Neural progenitor cell (in vitro differentiated cells): ENCODE measurements at places on chromosomes 11 and 22. TPM values are rescaled to one million over a fixed set of nuclear protein-coding genes. Genes with fewer than 3 reads are reported as not detected.

UCP3 gene
- total RNA-seq: 1.5 TPM in 1 of 2 replicates, not detected in the other

OR8K5 gene
- not detected in 2 replicates for total RNA-seq

SPDYC gene
- total RNA-seq: not detected in 2 replicates

MIOX gene
- total RNA-seq: not detected in 2 replicates

APOL3 gene
- not detected in 2 replicates for total RNA-seq

NPAS4 gene
- total RNA-seq: 0.65 TPM in 1 of 2 replicates, not detected in the other

KLHL35 gene
- total RNA-seq: 1.2 and 1.5 TPM in 2 replicates

CALCA gene
- not detected in 2 replicates for total RNA-seq

OMP gene
- not detected in 2 replicates for total RNA-seq

GLB1L3 gene
- 0.09 TPM in 1 of 2 replicates, not detected in the other for total RNA-seq

GLYAT gene
- not detected in 2 replicates for total RNA-seq

KDM4D gene
- total RNA-seq: 4.8 and 6.8 TPM in 2 replicates

BET1L gene
- total RNA-seq: 13.1 and 16.8 TPM in 2 replicates

C11orf87 gene
- not detected in 2 replicates for total RNA-seq

STK33 gene
- 40.7 and 56.5 TPM in 2 replicates for total RNA-seq

MAPK11 gene
- 0.37 TPM in 1 of 2 replicates, not detected in the other for total RNA-seq

DNAJB7 gene
- not detected in 2 replicates for total RNA-seq

GRCh38 chr11:92026664-92027063 is 198.0 kb upstream of the FAT3 start:
- no peak for DNase-seq

DNA sequence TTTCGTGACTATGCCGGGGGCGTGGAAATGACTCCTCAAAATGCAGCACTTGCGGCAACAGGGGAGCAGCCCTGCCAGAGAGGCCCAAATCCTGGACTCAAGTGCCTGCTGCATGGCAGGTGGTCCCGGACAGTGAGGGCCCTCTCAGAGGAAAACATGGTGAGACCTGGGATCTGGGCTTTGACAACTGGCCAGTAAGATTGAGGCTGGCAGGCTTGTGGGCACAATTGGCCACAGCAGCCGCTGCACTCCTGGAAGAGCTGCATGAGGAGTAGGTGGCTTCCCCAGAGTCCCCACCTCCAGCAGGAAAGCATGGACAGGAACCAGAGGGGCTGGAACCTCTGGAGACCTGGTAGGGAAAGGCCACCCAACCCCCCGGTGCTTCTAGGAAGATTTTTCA is 13.4 kb downstream of the LINC01488 start:
- DNase-seq: no peak

DNA sequence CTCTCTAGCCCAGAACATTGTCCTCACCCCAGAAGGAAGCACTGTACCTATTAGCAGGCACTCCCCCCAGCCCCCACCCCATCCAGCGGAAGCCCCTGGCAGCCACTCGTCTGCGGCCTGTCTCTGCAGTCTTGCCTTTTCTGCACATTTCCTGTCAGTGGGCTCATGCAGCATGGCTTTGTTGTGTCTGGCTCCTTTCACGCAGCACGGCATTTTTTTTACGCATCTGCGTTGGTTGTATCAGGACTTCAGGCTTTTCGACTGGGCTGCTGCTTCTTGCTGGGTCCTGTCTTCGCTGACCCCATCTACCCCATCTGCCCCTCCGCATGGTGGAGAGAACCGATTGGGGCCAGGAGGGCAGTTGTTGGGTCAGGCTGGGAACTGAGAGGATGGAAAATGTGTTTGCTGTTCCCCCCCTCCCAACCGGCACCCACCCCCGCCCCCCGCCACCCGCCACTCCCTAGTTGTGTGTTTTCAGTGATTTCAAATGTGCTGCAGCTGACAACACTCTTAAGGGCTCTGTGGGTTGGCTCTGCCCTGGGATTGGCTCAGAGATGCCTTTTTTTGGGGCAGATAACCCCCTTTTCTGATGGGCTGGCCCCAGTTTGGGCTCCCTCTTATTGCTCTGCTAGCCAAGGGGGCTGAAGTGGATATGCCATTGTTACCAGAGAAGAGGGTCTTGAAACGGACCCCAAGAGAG is 110.0 kb downstream of the KIAA1671 start:
- DNase-seq: no peak

GRCh38 chr11:35746356-35747153 is 84.0 kb downstream of the TRIM44 start:
- DNase-seq: no peak

GRCh38 chr11:115884800-115885534 is 380.8 kb upstream of the CADM1 start:
- DNase-seq: no peak

DNA sequence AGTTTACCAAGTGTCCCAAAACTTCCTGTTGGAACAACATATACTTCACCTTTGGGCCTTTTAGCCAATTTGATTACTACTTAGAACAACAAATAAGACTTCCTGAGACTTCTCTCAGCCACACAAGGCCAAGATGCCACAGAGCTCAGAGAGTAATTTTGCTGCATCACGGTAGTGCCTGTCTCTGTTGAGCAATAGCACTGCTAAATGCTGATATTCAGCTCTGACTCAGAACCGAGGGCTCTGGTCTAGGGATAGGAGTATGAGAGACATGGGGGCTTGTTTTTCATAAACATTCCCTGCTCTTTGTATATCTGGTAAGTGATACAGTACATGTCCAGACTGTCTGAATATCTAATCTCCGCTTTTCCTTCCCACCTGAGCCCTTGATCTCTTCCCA is 260.4 kb upstream of the ARHGAP20 start:
- no peak for DNase-seq

DNA sequence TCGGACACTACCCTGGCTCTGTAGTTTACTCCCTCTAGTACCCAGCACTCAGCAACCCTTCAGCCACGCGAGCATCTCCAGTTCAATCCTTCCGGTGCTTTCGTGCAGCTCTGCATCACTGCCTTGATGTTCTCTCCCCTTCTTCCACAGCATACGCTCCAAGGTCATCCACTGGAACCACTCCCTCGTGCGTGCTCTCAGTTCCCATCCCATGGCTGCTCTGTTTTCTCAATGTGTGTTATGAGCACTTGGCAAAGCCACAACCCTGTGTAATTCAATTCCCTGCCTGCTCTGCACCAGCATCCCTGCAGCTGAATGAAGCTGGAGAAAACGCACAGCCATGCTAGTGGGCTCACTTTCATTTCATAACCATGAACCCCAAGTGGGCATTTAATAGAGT is 38.5 kb upstream of the NFRKB start:
- no peak for DNase-seq

DNA sequence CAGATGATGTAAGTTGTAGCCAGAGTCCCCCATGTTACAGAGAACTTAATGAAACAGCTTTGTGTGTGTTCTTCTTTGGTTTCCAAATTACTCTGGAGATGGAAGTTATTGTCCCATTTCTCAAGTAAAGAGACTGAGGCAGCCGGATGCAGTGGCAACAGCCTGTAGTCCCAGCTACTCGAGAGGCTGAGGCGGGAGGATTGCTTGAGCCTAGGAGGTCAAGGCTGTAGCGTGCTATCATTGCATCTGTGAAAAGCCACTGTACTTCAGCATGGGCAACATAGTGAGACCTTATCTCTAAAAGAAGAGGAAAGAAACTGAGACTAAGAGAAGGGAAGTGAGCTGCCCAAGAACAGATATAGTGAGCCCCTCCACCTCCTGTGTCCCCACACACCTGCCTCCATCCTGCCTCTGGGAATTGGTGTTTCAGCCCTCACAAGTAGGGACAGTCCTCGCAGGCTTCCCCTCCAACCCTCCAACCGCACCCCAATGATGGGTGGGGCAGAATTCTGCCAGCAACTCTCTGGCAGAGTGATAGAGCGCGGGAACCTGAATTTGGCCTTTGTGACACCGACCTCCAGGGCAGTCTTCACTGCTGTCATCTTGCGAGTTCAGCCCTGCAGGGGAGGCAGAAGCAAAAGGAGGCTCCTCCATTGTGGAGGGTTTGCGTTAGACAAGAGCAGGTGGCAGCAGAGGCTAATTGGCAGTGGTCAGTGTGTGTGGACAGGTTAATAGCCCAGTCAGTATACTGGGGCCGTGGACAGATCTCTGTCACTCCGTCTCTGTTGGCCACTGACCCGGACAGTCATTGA is 1.6 kb downstream of the PDXP start:
- no peak for DNase-seq

- DNase-seq: peak; percentile 57
These were observed 14.7 kb downstream of the IGLL1 start for GRCh38 chr22:23565305-23565914.

- no peak for DNase-seq
These were observed 37.0 kb downstream of the MMP7 start for GRCh38 chr11:102493524-102493923.

DNA sequence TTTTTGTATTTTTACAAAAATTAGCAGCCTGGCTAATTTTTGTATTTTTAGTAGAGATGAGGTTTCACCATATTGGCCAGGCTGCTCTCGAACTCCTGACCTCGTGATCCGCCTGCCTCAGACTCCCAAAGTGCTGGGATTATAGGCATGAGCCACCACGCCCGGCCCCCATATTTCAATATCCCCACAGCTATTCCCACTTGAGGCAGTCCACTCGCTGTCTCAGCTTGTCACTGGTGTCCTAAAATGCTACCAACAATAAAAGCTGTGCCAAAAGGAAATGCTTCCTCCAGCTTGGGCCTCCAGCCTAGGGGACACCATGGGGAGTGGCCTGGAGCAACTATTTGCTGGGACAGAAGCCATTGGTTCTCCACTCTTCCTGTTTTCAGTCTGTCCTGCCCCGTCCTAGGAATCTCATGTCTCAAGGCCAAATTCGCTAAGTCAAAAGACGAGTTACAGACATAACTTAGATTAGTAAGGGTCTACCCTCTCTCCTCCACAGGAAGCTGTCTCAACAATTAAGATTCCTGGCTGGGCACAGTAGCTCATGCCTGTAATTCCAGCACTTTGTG is 7.3 kb upstream of the SPINDOC start:
- no peak for DNase-seq

GRCh38 chr22:44192098-44192815 is 11.5 kb downstream of the PARVG start:
- DNase-seq: peak; percentile 50

- DNase-seq: no peak
These were observed 132.4 kb upstream of the ANO3 start for GRCh38 chr11:26199331-26200095.

- peak; percentile 48 for DNase-seq
These were observed 33.0 kb downstream of the CHID1 start for GRCh38 chr11:877565-877964.

DNA sequence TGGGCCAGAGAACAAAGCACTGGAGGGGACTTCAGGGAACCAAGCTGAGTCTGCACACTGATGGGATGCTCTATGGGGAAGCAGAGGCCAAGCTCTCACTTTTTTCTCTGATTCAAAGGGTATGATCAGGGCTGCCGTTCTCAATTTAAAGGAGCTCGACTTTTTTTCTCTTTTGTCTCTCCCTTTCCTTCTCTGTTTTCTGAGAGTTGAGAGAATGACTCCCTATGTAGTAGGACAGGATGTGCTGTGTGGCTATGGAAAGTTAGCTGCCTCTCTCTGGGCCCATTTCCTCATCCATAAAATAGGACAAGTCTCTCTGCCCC is 7.9 kb downstream of the ADORA2A start:
- no peak for DNase-seq

- DNase-seq: no peak
These were observed 86.8 kb upstream of the CHORDC1 start for GRCh38 chr11:90309693-90310092.

DNA sequence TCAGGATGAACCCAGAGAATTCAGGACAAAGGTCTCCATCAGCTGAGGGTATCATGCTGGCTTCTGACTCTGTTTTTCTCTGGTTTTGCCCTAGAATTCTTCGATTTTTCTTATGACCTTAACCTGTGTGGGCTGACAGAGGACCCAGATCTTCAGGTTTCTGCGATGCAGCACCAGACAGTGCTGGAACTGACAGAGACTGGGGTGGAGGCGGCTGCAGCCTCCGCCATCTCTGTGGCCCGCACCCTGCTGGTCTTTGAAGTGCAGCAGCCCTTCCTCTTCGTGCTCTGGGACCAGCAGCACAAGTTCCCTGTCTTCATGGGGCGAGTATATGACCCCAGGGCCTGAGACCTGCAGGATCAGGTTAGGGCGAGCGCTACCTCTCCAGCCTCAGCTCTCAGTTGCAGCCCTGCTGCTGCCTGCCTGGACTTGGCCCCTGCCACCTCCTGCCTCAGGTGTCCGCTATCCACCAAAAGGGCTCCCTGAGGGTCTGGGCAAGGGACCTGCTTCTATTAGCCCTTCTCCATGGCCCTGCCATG is 16.8 kb downstream of the SERPING1 start:
- DNase-seq: no peak

- DNase-seq: no peak
These were observed 500.1 kb downstream of the BRD1 start for GRCh38 chr22:49327411-49328117.

- peak; percentile 33 for DNase-seq
These were observed 82.9 kb upstream of the CRTAM start for GRCh38 chr11:122755409-122755808.

- no peak for DNase-seq
These were observed 1.5 kb downstream of the RPS6KA4 start for GRCh38 chr11:64360448-64360921.
